CD4-positive, alpha-beta T cell treated with Interleukin-10 for 1 hour (primary cell): ENCODE measurements at places on chromosomes 16 and 17.

DNA sequence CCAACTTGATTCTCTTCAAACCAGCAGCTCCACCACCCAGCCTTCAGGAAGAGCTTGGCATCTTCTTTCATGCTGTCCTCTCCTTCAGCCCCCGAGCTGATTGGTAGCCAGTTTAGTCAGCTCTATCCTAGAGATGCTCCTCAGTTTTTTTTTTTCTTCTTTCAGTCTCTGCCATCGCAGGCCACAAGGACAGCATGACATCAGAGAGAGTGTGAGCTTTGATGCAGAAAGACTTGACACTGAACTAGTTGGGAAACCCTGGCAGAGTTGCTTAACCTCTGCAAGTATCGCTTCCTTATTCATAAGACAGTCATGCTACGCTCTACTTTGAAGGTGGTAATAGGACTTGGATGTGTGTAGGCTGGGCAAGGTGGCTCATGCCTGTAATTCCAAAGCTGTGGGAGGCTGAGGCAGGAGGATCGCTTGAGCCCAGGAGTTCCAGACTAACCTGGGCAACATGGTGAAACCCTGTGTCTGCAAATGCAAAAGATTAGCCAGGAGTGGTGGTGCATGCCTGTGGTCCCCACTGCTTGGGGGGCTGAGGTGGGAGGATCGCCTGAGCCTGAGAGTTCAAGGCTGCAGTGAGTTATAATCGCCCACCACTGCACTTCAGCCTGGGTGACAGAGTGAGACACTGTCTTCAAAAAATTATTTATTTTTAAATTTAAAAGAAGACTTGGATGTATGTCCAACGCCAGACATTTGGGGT lies 2.6 kb downstream of the CD300LB start:
- DNase-seq = peak; percentile 23

- no peak for DNase-seq
These were observed 76.3 kb upstream of the ZNF469 start for GRCh38 chr16:88306411-88306810.

GRCh38 chr17:61352781-61353491 lies 46.7 kb upstream of the TBX2 start:
- DNase-seq = no peak

DNA sequence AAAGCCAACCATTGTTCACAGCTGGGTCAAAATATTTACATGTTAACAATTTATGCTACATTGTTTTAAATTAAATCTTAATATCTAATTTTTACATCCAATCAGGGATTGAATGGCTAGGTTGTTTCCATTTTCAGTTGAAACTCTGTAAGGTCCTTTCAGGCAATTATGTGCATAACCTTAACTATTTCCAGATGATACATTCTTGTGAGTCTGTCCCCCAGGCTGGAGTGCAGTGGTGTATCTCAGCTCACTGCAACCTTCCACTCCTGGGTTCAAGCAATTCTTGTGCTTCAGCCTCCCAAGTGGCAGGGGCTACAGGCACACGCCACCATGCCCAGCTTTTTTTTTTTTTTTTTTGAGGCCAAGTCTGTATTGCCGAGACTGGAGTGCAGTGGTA lies 10.4 kb downstream of the CDC42EP4 start:
- no peak for DNase-seq
